Aorta (tissue), 5 donors: ENCODE measurements at places on chromosomes 2 and 18. TPM values are rescaled to one million over a fixed set of nuclear protein-coding genes. Genes with fewer than 3 reads are reported as not detected.

GALNT3 gene
- 2.0 TPM for total RNA-seq

TEX44 gene
- not detected for total RNA-seq

- no peak for DNase-seq
These were observed 155.5 kb downstream of the TGIF1 start for GRCh38 chr18:3605486-3605952.

GRCh38 chr2:110948027-110948674, 172.6 kb upstream of the BCL2L11 start:
- no peak for DNase-seq

DNA sequence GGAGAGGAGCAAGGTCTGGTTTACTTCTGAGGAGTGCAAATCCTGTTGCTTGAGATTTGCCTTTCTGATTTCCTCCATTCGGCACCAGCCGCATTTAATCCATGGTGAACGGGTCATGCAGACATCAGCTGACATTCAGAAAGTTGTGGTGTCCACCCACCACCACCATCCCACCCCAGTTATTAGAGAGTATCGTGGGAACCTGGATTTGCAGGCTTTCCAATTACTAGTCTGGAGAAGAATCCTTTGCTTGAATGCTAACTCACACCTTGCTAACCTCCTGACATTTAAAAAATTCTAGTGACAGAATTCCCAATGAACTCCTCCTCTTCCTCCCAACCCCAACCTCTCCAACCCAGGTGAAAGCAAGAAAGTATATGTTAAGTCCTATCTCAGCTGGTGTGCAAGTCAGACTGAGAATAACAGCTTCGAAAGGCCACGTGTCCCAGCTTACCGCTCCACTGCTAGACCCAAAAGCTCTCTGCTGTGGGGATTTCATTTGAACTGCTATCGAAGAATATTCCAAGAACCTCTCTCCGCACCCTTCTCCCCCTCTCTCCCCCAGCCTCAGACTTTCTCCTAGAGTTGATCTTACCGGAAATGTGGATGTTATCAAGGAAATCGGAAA, 17.7 kb downstream of the BCL11A start:
- no peak for DNase-seq

- no peak for DNase-seq
These were observed 239.9 kb downstream of the THSD7B start for GRCh38 chr2:137005210-137005609.

DNA sequence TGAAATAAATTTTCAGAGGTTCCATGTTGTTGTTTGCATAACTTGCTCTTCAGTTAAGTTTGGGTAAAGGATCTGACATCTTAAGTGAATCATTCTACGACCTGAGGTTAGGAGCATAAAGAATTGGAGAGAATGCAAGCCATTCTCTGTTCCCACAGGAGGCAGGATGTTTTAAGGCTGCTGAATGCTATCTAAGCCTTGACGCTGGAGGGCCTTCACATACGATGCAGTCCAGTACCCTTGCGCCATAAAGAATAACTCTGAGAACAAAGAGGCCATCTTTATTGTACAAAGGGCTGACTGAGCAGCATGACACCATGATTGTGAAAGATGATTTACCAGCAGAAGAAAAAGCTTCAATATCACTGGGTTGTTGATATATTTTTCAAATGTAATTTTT, 198.4 kb downstream of the NYAP2 start:
- no peak for DNase-seq

DNA sequence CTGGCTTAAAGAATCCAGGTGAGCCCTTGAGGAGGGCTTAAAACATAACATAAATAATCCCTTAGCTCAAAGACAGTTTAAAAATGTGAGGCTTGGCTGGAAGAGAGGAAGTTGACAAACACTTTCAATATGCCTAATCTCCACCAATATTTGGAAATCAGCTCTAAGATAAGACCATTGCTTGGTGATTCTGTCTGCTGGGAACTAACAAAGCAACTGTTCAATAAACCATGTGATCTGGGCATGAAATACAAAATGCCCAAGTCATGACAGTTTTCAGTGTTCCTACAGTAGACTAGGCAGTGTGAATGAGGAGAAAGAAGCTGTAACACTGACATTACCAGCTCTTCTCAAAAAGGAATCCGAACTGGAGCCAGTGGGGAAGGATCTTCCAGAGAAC, 10.7 kb downstream of the MFF start:
- DNase-seq = no peak

DNA sequence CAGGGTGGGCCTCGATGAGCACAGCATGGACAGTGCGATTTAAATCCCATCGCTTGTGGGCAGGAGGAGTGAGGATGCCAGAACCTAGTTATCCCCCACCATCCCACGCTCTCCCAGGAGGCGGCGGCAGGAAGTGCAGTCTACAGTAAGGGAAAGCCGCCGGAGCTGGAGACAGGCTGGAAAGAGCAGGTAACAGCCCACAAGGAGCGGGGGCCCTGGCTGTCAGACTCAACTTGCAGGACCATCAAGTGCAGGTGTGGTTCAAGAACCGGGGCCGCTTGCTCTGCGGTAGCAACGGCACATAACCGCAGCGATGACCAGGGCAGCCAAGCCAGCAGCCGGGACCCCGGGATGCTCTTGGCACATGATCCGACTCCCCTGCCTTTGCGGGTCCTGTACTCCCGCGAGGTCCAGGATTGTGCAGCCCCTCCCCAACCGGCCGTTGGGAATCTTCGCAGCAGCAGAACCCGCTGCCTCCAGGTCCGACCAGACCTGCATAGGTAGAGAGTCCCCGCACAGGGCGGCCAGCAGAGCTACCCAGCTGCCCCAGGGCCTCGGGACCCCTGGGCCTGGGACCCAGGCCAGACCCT, 82.1 kb downstream of the BIN1 start:
- no peak for DNase-seq
